ENCODE measurements at places on chromosomes 5 and 9. TPM values are rescaled to one million over a fixed set of nuclear protein-coding genes. Genes with fewer than 3 reads are reported as not detected.

Gene ATOSB
- total RNA-seq: 13.2 TPM

Gene RNF44
- total RNA-seq: 0.57 TPM

Gene PLAC8L1
- not detected for total RNA-seq

Gene SPINK1
- not detected for total RNA-seq

Gene PRLR
- 0.18 TPM for total RNA-seq

Gene CDC25C
- total RNA-seq: 1.1 TPM

Gene BRD3
- 3.7 TPM for total RNA-seq

Gene BTNL8
- total RNA-seq: not detected

Gene HAPLN1
- 0.55 TPM for total RNA-seq

Gene RGS7BP
- total RNA-seq: under 0.01 TPM

Gene F2RL1
- total RNA-seq: 16.5 TPM

Data from smooth muscle cell of bladder (primary cell).